ENCODE measurements at places on chromosomes 12 and 14. TPM values are rescaled to one million over a fixed set of nuclear protein-coding genes. Genes with fewer than 3 reads are reported as not detected.

IL22 gene
- not detected for total RNA-seq

KRT3 gene
- not detected for total RNA-seq

KRT79 gene
- total RNA-seq, result not detected

CCND2 gene
- total RNA-seq, result 790 TPM

CNTN1 gene
- total RNA-seq, result not detected
